Aorta (tissue), 5 donors: ENCODE measurements at places on chromosomes 5 and 9. TPM values are rescaled to one million over a fixed set of nuclear protein-coding genes. Genes with fewer than 3 reads are reported as not detected.

GRCh38 chr9:4798281-4799032, 5.7 kb downstream of the RCL1 start:
- peak overlapping the region; percentile 17 for H3K27ac ChIP-seq
- DNase-seq, result no peak
- H3K4me3 ChIP-seq, result no peak overlapping the region
- peaks cover 8% of the 10 kb centered on the region for H3K4me1 ChIP-seq
- H3K27me3 ChIP-seq, result no peaks in the 10 kb centered on the region

GRCh38 chr5:109921735-109922380, 232.1 kb downstream of the MAN2A1 start:
- no peak overlapping the region for H3K4me3 ChIP-seq
- H3K36me3 ChIP-seq, result no peaks in the 10 kb centered on the region
- no peak for DNase-seq

- H3K4me3 ChIP-seq, result no peak overlapping the region
- no peaks in the 10 kb centered on the region for H3K4me1 ChIP-seq
- no peaks in the 10 kb centered on the region for H3K27me3 ChIP-seq
- no peaks in the 10 kb centered on the region for H3K36me3 ChIP-seq
These were observed 23.4 kb upstream of the ANKRD18A start for GRCh38 chr9:38643815-38644173.

DNA sequence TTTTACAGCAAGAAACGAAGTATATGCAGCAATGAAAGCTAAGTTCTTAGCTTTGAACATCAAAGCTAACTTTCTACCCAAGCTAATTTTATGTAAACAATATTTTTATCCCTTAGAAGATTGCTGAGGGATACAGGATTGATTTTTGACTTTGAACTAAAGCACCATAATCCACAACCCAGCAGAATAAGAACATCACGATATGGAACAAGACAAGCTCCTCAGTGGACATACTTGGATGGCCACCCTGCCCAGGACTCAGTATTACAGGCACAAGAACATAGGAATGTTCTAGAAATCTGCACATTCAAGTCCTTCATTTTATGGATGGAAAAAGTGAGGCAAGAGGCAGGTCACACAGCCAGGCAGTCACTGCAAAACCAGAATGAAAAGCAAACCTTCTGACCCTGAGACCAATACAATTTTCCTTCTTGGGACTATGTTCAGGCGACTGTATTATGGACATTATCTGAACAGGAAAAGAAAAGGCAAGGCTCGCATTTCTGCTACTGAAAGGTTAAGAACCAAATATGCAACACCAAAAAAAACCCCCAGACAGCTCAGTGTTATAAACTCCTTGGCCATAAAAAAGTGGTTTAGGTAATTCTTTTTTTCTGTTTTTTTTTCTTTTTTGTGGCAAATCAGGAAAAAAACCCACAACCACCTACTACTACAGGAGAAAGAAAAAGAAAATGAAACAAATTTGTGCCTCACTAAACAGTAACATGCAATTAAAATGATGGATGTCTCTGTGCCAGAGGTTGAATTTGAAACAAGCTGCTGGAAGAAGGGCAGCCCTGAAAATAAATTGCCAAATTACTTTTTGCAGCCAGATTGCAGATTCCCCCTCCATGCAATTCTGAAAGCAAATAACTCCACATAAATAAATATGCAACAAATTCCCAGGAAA, 25.4 kb downstream of the EPB41L4B start:
- H3K4me3 ChIP-seq, result no peak overlapping the region
- H3K36me3 ChIP-seq, result no peaks in the 10 kb centered on the region
- H3K27me3 ChIP-seq, result no peaks in the 10 kb centered on the region
- H3K27ac ChIP-seq, result no peak overlapping the region
- no peaks in the 10 kb centered on the region for H3K4me1 ChIP-seq
- DNase-seq, result no peak

GRCh38 chr9:85118990-85119755, 449.6 kb downstream of the NTRK2 start:
- no peaks in the 10 kb centered on the region for H3K4me1 ChIP-seq
- no peak for DNase-seq
- no peaks in the 10 kb centered on the region for H3K27me3 ChIP-seq

DNA sequence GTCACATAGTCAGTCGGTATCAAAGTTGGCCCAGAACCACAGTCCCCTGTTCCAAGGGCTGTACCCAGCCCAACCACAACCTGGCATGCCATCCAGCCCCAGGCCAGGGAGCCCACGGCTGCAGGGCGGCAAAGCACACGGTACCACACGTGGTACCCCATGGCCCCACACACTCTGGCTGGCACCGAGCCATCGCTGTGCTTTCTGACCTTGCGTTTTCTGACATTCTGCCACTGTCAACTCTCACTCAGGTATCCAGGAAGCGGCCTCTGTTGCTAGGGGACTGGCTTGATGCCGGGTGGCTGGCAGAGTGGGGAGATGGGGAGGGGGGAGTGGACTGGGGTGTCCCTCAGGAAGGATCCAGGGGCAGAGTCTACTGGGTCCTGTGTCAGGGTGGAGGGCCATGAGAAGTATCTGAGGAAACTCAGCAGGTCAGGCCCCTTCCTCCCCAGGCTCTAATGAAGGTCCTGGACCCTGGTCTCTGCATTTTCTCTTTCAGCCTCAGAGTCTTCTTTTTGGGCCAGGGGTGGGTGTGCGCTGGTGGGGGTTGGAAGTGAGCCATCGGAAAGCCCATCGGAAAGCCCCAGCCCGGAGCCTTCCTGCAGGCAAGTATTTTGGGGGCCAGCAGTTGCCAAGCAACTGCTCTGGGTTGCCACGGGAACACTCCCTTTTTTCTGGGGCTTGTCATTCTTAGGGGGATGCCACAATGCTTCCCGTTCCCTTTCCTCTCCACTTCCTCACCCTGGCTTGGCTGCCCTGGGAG, 21.0 kb upstream of the RALGDS start:
- H3K36me3 ChIP-seq, result no peaks in the 10 kb centered on the region
- no peaks in the 10 kb centered on the region for H3K27me3 ChIP-seq
- H3K4me1 ChIP-seq, result no peaks in the 10 kb centered on the region
- H3K27ac ChIP-seq, result no peak overlapping the region
- peak; percentile 81 for DNase-seq

- no peaks in the 10 kb centered on the region for H3K27me3 ChIP-seq
- no peak for DNase-seq
- H3K4me3 ChIP-seq, result no peak overlapping the region
- H3K36me3 ChIP-seq, result no peaks in the 10 kb centered on the region
- no peak overlapping the region for H3K27ac ChIP-seq
These were observed 647.3 kb upstream of the GRAMD2B start for GRCh38 chr5:125775896-125776295.

- no peak overlapping the region for H3K27ac ChIP-seq
- H3K36me3 ChIP-seq, result no peaks in the 10 kb centered on the region
- no peaks in the 10 kb centered on the region for H3K4me1 ChIP-seq
- no peak for DNase-seq
- H3K27me3 ChIP-seq, result no peaks in the 10 kb centered on the region
These were observed 99.3 kb downstream of the KLF4 start for GRCh38 chr9:107390279-107390678.

GRCh38 chr5:168464214-168464613, 22.1 kb upstream of the RARS1 start:
- no peaks in the 10 kb centered on the region for H3K4me1 ChIP-seq
- no peaks in the 10 kb centered on the region for H3K36me3 ChIP-seq
- DNase-seq, result no peak
- H3K4me3 ChIP-seq, result no peak overlapping the region
- H3K27ac ChIP-seq, result no peak overlapping the region

DNA sequence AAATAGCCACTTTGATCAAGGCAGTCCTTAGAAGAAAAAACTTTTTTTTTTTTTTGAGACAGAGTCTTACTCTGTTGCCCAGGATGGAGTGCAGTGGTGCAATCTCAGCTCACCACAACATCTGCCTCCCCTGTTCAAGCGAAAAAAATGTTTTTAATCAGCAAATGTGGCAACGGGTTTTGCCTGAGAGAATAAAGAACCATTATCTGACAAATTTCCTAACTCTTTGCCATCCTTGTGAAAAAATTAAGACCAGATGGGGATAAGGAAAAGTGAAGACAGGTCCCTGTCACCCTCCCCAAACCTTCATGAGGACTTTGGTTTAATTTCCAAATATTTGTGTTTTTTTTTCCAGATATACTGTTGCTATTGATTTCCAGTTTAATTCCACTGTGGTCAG, 107.3 kb upstream of the SPOCK1 start:
- H3K27ac ChIP-seq, result no peak overlapping the region
- no peaks in the 10 kb centered on the region for H3K27me3 ChIP-seq
- no peaks in the 10 kb centered on the region for H3K36me3 ChIP-seq
- DNase-seq, result no peak

GRCh38 chr5:143618141-143618540, 193.8 kb upstream of the HMHB1 start:
- no peak for DNase-seq
- no peaks in the 10 kb centered on the region for H3K4me1 ChIP-seq
- H3K36me3 ChIP-seq, result no peaks in the 10 kb centered on the region
- H3K27ac ChIP-seq, result no peak overlapping the region

DNA sequence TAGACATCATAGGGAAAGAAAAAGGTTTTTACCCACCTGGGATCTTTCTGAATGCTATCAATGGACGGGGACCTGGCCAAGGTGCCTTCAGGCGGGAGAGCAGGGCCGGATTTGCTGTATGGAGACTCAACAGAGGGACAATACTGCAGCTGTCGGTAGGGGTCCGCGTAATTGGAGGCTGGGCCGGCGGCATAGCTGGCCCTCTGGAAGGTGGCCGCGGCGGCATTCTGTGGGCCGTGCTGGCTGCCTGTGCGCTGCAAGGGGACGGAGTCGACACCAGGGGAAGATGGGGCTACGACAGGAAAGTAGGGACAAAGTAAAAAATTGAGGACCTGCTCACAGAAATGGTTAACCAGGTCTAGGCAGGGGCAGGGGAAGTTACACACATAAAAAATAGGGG, 557.9 kb downstream of the CTNND2 start:
- no peaks in the 10 kb centered on the region for H3K4me1 ChIP-seq
- H3K36me3 ChIP-seq, result no peaks in the 10 kb centered on the region
- H3K27me3 ChIP-seq, result no peaks in the 10 kb centered on the region
- H3K4me3 ChIP-seq, result no peak overlapping the region
- DNase-seq, result no peak

GRCh38 chr5:169429044-169429443, 128.1 kb upstream of the SLIT3 start:
- no peaks in the 10 kb centered on the region for H3K4me1 ChIP-seq
- H3K36me3 ChIP-seq, result no peaks in the 10 kb centered on the region
- H3K27me3 ChIP-seq, result no peaks in the 10 kb centered on the region
- no peak overlapping the region for H3K27ac ChIP-seq

GRCh38 chr5:151605559-151605958, 14.4 kb upstream of the FAT2 start:
- no peaks in the 10 kb centered on the region for H3K4me1 ChIP-seq
- H3K4me3 ChIP-seq, result no peak overlapping the region
- H3K27me3 ChIP-seq, result no peaks in the 10 kb centered on the region

Gene TMEM250
- total RNA-seq, result 22.0 TPM

Gene C5orf63
- total RNA-seq, result 6.2 TPM

Gene RC3H2
- 54.1 TPM for total RNA-seq

Gene AIF1L
- total RNA-seq, result 38.1 TPM
